Right hindlimb (tissue), 1 donor: ENCODE measurements at places on chromosomes 3 and 15.

DNA sequence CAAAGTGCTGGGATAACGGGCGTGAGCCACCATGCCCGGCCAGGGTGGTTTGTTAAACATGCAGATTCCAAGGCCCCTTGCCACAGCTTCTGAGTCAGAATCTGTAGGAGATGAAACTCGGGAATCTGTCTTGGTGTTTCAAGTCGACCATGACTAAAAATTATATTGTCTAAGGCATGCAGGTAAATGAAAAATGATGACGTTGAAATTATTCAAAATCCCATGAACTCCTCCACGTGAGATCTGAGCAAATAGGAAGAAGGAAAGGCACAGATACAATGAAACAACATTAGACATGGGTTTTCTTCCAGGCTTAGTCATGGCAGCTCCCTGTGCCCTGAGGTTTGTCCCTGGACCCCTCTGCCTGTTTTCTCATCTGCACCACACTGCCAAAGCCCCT, 172.0 kb upstream of the CMC1 start:
- DNase-seq: no peak

DNA sequence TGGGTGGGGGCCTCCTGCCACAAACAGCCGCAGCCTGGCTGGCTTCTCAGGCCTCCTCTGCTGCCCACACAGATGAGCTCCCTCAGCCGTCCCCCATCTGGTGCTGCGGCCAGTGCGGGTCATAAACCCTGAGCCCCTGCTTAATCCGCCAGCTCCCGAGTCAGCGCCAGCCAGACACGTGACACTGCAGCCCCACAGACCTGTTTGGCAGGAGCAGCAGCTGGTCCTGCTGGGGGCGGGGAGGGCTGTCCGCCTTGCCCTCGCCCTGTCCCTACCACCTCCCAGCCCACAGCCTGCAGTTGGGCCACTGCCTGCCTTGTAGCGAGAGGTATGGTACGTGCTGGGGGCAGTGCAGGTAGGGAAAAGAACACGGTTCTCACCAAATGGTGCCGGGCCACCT, 86.2 kb downstream of the IQSEC1 start:
- DNase-seq: peak; percentile 20

DNA sequence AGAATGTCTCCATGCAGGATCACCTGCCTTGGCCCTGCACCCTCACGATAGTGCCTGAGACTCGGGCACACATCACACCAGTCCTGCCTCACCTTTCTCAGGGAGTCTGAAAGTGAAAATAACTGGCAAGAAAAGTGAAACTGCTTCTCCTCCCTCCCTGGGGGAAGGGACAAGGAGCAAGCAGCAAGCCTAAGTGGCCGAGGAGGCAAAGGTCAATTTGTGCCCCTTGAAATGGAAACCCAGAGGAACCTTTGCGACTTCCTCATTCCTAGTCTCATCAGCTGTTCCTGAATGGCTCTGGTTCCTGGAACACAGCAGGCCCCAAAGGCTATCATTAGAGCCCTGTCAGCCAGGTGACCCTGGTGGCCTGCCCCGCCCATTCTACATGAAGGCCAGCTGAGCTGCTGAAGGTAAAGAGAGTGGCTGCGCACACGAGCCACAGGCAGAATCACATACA, 28.0 kb upstream of the SLCO2A1 start:
- no peak for DNase-seq

DNA sequence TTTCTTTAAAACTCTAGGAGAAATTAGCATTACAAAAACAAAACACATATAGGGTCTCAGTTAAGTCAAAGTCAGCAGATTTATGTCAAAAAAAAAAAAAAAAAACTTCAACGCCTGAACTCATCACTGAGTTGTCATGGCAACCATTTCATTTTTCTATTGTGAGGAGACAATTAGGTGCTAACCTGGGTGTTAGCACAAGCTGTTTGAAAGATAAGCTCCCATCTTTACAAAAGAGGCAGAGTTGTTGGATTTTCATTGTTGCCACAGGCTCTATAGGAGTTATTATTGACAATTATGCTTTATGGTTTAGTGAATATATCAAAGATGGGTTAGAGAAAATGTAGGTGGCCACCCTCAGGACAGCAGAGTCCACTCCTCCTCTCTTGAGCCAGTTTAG, 806.9 kb downstream of the GRM7 start:
- DNase-seq: no peak

- DNase-seq: no peak
Observed at GRCh38 chr3:3281024-3281423, 101.5 kb upstream of the CRBN start.

GRCh38 chr3:56916716-56917360, 115.1 kb upstream of the ARHGEF3 start:
- DNase-seq: no peak

GRCh38 chr15:96343113-96344059, 12.9 kb downstream of the NR2F2 start:
- peak; percentile 39 for DNase-seq

- no peak for DNase-seq
Observed at GRCh38 chr15:63065262-63066221, 23.0 kb downstream of the TPM1 start.
